Activated CD4-positive, alpha-beta memory T cell treated with anti-CD3 and anti-CD28 coated beads for 36 hours (primary cell): ENCODE measurements at places on chromosomes 1 and 21.

DNA sequence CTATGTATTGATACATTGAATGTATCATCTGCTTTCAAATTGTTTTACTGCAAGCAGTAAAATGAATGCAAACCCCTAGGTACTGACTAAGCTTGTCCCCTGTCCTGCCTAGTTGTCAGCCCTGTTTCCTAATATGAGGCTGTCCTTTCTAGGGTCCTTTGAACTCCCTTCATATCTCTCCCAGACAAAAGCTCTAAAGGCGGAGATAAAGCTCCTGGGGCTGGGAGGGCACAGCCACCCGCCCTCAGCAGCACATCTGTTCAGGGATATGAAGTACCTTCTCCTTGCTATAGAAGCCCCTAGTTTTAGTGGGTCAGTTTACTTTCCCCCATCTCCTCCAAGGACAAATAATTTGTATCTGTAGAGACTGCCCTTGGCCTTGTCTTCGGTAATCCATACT is 93.1 kb upstream of the ETS2 start:
- no peak for DNase-seq

DNA sequence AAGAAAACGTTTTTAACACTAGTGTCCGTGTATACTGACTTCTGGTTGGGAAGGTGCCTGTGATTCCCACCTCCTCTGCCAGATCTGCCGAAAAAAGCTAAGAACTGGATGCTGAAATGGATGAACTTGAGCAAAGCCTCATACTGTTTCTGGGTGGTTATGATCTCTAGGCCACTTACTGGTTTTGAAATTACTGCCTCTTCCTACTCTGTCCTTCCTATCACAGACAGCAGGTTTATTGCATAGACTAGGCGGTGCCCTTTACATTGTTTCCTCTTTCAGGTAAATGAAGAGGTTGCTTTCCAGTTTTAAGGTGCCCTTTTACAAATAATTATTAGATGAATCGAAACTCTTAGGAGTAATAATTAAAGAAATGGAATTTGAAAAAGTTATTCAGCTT is 27.5 kb downstream of the PEX14 start:
- DNase-seq, result no peak

- no peak for DNase-seq
Observed at GRCh38 chr1:243179720-243180119, 75.4 kb downstream of the CEP170 start.

GRCh38 chr1:66495495-66495894 is 38.5 kb upstream of the SGIP1 start:
- DNase-seq, result no peak

DNA sequence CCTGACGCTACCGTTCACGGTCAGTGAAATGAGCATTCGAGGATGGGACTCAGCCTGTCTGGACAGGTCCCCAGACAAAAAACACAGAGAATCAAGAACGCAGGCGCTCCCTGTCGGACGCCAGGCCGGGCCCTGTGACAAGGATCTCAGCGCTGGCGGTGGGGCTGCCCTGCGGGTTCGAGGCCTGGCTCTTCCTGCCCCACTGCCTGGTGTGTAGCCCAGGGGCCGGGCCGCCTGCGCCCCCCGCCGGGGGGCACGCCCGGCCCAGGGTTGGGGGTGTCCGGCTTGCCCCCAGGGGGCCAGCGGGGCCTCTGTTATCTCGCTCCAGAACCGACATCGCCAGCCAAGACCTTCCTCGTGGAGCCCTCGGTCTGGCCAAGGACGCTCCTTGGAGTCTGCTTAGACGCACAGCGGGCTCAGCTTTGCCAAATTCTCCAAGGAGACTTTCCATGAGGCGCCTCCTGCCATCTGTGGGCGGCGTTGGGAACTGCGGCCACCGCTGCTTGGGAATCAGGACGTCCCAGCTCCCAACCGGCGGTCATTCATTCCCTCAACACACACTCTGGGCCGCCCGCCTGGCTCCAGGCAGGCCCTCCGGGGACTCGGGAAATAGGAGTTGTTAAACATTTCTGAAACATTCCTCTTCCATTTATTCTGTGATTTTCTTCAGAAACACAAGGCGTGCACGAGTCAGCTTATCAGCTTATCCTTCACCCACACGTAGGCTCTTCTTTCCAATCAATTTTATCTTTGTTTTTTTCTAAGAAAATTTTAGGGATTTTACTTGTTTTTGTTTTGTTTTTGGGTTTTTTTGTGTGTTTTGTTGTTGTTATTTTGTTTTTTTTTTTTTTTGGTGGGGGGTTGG is 11.3 kb upstream of the RIPK4 start:
- peak; percentile 43 for DNase-seq

DNA sequence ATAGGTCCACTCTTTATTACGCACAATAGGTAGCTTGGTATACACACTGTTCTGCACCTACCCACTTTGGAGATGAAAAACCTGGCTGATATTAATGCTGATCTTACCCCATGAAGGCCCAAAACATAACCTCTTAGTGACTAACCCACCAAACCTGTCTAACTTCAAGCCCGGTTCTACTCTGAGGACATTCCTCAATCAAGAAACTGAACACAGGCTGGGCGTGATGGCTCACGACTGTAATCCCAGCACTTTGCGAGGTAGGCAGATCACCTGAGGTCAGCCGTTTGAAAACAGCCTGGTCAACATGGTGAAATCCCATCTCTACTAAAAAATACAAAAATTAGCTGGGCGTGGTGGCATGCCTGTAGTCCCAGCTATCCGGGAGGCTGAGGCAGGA is 50.5 kb downstream of the EYA3 start:
- DNase-seq, result no peak

GRCh38 chr21:44818640-44819011 is 764 bp upstream of the SUMO3 start:
- no peak for DNase-seq

DNA sequence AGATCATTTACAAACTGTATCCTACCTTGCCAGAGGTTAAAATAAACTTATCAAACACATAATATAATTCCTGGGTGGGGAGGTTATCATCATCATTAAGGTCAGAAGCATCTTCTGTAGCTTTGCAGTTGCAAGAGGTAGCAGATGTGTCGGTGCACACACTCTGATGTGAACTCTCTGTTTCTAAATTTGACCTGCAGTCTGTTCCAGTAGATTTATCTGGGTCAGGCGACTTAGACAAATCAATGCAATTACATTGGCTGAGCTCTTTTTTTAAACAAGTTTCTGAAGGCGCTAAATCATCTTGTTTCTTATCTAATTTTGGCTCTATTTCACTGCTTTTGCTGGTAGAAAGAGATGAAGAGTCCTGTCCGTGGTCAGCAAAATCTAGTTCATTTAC is 70.4 kb downstream of the PRPF38A start:
- no peak for DNase-seq
